Fibroblast of skin of scalp (primary cell): ENCODE measurements at places on chromosomes 4 and X.
A peak's percentile ranks its signal among the peaks of the same experiment; 100 is the strongest.

- DNase-seq: peak; percentile 41
Observed at GRCh38 chr4:113981591-113981990, 2.1 kb upstream of the ARSJ start.

GRCh38 chrX:153926858-153927671, 1.0 kb upstream of the ARHGAP4 start:
- DNase-seq: peak; percentile 37

GRCh38 chr4:109511414-109511813, 48.6 kb upstream of the MCUB start:
- DNase-seq: no peak

- DNase-seq: no peak
Observed at GRCh38 chrX:826448-826847, 195.9 kb downstream of the SHOX start.

DNA sequence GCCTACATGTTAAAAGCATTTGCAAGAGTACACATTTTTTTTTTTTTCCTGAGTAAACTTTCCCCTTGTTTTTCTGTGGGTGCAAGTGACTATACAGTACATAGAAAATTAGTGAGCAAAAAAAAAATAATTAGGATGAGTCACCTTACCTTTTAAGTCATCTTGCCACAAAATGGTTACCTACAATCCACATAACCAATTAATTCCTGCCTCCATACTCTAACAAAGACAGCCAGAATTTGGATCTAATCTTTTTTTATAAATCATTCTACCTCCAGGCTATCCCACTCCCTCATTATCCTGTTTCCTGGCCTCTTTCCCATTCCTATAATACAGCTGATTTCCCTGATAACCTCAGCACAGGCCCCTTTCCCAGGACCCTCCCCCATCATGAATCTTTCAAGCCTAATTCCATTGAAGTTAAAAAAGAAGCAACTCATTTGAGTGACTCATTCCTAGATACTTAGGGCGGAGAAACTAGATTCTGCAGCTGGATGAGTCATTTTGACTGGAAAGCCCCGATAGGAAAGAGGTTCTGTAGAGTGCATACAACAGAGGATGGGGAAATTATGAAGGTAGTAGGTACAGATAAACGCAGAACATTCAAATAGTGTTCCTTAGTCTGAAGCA, 128.2 kb downstream of the C4orf51 start:
- peak; percentile 92 for DNase-seq
